ENCODE measurements at places on chromosomes 6 and 20. TPM values are rescaled to one million over a fixed set of nuclear protein-coding genes. Genes with fewer than 3 reads are reported as not detected.
A peak's percentile ranks its signal among the peaks of the same experiment; 100 is the strongest.

DNA sequence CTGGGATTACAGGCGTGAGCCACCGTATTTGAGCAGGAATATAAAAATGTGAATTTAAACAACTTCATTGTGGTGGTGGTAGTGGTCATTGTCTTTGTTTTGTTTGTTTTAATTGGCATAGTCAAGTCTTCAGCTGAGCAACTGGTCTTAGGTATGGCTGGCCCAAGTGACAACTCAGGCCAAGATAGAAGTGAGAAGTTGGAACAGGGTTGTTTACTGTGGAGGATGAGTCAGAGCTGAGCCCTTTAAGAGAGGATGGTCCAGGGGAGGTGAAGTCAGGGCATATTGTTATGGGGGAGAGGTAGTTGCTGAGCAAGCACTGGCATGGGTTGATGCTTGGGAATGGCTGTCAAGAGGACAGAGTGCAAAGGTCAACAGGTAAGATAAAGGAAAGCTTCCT lies 308.2 kb downstream of the FARS2 start:
- no peak for DNase-seq

GRCh38 chr20:15930311-15931305 lies 642.6 kb downstream of the KIF16B start:
- DNase-seq = peak; percentile 39

Gene GPX5
- not detected for polyA plus RNA-seq

DNA sequence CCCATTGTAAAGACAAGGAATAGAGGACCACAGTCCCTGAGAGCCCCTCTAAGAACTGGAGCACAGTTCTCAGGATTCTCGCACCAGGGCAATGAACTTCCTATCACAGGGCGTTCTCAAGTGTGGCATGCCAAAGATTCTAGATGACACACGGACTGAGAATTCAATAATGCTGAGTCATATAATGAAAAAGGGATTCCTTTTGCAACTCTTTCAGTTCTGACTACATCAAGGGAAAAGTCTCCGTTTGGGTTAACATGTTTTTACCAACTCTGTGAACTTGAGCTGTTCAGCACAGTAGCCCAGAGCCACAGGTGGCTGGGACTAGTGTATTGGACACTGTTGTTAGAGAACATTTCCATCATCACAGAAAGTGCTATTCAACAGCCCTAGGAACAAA lies 3.4 kb downstream of the MED20 start:
- peak; percentile 86 for DNase-seq

Gene ANKEF1
- 1.0 TPM for polyA plus RNA-seq

GRCh38 chr6:97697456-97697855 lies 414.4 kb upstream of the MMS22L start:
- no peak for DNase-seq

Gene RGS17
- polyA plus RNA-seq = 0.77 TPM

GRCh38 chr6:74631564-74631963 lies 574.3 kb downstream of the COL12A1 start:
- DNase-seq = no peak

DNA sequence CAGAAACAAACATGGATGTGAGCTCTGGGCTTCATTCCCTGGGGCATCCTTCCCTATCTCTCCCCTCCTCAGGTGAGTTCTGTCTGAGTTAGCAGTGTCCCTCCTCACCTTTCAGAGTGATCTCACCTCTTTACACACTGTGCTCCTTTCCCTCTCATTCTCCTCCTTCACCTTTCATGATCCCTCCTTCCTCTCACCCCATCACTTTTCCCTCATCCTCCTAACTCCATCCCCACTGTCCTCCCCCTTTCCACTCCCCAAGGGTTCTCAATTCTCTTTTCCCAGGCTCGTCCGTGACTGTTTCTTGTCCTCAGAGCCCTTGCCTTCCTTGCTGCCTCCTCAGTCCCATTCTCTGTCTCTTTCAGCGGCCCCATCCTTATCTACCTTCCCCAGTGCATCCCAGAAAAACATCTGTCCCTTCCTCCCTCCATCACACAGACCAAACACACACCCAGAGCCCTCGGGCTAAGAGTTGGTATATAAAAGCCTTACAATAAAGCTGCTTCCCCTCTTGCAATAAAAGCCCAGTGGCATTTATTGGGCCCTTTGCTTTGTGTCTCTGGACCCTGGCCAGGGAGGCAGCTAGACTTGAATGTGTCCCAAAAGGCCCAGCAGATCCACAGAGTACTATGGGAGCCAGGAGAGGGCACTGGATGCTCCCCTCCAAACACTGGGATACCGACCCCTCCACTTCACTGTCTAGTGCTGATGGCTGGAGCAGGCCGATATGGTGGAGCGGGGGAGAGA lies 1.9 kb downstream of the RNF39 start:
- no peak for DNase-seq

Gene FAM110A
- 11.7 TPM for polyA plus RNA-seq

DNA sequence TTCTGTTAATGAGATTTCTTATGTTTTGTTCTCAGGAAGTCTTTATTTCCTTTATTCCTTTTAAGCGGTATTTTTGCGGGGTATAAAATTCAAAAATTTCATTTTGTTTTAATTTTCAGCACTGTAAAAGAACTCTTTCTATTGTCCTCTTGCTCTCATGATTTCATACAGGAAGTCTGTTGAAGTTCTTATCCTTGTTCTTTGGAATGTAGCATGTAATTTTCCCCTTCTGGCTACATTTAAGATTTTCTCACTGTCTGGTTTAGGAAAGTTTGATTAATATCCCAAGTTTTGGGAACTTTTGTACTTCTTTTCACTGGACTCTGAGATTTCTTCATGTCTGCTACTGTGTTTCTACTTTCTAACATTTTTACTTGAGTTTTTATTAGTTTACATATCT lies 581.4 kb upstream of the GJE1 start:
- no peak for DNase-seq

- DNase-seq = no peak
Measured at GRCh38 chr20:23301436-23302050, 49.0 kb upstream of the NXT1 start.

GRCh38 chr6:108127826-108128225 lies 38.0 kb upstream of the NR2E1 start:
- DNase-seq = no peak

DNA sequence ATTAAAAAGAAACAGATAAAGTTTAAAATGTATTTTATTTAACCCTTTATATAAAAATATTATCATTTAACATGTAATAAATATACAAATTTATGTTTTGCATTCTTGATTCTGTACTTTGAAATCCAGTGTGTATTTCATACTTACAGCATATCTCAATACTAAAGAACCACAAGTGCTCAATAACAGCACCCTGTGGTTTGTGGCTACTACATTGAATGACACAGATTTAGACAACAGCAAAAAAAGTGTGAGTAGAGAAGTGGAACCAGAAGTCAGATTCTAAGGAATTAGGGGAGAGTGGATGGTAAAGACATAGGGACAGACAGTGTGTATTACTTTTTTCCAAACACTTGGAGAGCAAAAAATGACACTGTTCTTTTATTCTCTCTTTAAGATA lies 524.5 kb downstream of the BMP2 start:
- DNase-seq = no peak

GRCh38 chr20:59363101-59363500 lies 62.7 kb downstream of the EDN3 start:
- no peak for DNase-seq

- DNase-seq = no peak
Measured at GRCh38 chr6:16623731-16624130, 137.5 kb downstream of the ATXN1 start.

DNA sequence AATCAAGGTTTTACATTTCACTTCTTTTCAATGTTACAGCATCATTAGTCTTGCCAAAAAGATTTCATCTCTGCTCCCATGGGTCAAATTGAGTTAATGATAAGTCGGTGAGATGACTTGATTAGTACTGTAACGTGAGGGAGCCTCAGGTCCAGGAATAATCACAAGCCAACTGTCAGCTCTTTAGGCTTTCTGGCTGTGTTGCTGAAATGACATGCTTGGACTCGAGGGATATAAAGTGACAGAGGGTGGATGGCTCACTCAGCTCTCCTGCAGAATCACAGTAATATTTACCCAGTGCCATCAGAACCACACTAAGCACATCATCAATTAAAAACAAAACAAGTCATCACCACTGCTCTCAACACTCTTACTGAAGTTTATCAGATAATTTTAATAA lies 196.2 kb upstream of the THEMIS start:
- DNase-seq = no peak

- no peak for DNase-seq
Measured at GRCh38 chr6:170231293-170232185, 59.3 kb downstream of the DLL1 start.

DNA sequence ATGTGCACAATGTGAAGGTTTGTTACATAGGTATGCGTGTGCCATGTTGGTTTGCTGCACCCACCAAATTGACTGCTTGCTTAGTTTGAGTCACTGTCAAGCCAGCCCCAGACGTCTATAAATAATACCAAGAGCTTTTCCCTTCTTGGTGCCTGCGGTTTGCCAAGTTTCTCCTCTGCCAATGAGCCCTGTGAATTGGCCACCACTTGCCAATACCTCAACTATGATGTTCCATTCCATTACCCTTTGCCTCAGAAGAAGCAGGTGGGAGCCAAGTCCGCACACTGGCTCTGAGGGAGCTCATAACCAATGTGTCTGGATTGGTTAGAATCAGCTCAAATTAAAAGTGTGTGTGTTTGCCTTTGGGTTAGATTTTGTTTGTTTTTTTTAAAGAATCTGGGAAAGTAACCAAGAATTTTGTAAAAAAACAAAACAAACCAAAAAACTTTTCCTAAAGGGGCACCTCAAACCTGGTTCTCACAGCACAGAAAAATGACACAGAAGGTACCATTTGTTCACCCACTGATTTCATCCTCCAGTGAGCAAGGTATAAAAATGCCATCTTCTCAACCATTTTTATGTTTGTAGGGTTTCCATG lies 244.7 kb upstream of the PRND start:
- DNase-seq = no peak

DNA sequence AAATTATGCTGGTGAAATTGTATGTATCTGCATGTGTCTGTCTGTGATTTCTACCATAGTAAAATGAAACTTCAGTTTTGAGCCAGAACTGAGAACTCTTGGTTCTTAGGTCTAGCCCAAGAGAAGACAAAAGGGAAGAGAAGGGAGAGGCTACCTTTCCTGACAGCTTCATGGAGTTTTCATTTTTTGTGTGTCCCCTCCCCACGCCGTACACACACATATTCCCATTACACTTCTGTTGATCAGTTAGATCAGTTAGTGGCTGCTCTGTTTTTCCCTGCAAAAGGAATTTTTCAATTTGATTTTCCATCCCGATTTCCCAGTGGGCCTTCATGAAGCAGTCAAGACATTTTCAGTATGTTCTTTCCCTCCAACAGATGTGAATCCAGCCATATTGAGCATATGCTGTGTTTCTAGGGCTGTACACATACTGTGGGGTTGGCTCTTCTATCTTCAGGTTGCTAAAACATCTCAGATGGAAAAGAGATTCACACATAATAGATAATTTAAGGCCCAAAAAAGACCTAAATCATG lies 52.5 kb downstream of the HIVEP1 start:
- DNase-seq = peak; percentile 33

GRCh38 chr20:15542655-15543054 lies 1030.6 kb downstream of the KIF16B start:
- DNase-seq = no peak

Gene MOXD1
- 1.9 TPM for polyA plus RNA-seq

DNA sequence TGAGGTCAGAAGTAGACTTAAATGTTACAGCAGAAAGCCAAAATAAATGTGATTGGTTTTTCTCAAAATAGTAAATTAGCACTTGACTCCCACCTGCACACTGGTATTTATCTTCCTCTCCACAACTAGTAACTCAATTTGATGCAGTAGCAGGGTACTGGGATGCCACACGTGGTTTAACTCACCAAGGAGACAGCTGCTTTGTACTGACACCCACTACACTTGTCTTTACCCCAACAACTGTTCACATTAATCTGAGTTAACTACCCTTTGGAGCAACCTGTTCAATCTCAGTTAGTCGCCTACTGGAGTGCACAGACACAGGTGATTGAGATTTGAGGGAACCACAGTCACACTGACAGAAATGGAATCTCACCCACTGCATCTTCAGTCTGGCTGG lies 242.1 kb downstream of the PRKN start:
- no peak for DNase-seq

DNA sequence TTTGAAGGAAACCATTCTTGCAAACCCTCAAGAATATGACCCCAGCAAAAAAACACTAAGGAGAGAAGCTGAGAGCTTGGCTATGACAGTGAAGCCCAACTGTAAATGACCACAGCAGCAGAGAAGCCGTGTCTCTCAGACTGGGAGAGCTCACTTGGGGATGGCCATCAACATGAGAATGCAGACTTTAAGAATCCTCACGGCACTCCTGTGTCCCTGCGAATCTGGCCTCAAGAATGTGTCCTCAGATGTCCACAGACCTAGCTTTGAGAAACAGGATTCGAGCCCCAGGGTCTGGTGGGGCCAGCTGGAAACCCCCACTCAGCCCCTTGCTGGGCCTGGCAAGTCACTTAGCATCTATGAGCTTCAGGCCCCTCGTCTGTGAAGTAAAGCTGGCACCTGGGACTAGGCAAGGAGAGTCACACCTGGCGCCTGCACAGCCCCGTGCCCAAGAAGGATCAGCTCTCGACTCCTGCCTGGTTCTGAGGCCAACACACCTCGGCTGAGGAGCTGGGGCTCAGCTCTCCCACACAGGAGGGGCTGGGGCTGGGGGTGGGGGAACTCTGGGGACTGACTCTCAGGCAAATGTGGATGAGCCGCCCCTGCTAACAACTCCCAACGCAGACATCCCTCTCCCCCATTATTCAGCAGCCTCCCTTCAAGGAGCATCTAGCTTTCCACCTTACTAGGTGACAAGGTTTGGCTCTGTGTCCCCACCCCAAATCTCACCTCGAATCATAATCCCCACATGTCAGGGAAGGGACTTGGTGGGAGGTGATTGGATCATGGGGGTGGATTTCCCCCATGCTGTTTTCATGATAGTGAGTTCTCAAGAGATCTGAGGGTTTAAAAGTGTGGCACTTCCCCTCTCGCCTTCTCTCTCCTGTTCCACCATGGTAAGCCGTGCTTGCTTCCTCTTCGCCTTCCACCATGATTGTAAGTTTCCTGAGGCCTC lies 97.7 kb downstream of the GRM4 start:
- DNase-seq = no peak

DNA sequence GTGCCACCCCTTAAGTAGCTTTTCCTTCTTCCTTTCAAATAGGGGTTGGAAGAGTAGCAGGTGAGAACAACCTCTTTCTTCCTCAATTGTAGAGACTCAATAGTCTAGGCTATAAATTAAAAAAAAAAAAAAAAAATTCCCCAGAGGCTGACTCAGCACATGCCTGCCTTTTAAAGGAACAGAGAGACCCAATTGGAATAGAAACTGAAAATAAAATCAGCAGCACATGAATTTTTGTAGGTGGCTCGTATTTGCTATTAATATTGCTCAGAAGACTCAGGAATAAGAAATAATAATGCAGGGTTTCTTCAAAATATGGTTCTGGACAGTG lies 19.3 kb downstream of the TOP1 start:
- DNase-seq = no peak

Gene TGM3
- polyA plus RNA-seq = 0.69 TPM

DNA sequence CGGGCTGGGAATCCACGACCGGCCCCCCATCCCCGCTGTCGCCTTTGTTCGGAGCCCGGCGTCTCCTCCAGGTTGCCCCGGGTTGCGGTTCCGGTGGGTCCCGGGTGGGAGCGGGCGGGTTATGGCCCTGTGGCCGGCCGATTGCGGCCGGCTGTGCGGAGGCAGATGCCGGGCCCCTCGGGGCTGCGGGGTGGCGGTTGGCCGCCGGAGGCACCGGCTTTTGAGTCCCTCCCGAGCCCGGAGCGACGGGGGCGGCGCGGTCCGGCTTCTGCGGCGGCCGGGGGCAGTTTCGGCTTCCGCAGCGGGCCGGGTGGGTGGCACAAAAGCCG lies 431 bp downstream of the LOC128125822 start:
- DNase-seq = no peak

Gene SLC17A3
- not detected for polyA plus RNA-seq
